ENCODE measurements at places on chromosomes 4 and X. TPM values are rescaled to one million over a fixed set of nuclear protein-coding genes. Genes with fewer than 3 reads are reported as not detected.

GRCh38 chr4:155802190-155802959, 43.6 kb downstream of the GUCY1B1 start:
- no peaks in the 10 kb centered on the region for H3K4me1 ChIP-seq
- DNase-seq: peak; percentile 2
- no peak overlapping the region for H3K27ac ChIP-seq
- no peak overlapping the region for H3K4me3 ChIP-seq

- H3K4me1 ChIP-seq: no peaks in the 10 kb centered on the region
- no peaks in the 10 kb centered on the region for H3K27me3 ChIP-seq
- H3K36me3 ChIP-seq: no peaks in the 10 kb centered on the region
- no peak overlapping the region for H3K27ac ChIP-seq
- DNase-seq: no peak
- H3K4me3 ChIP-seq: no peak overlapping the region
Measured at GRCh38 chr4:54445866-54446265, 211.9 kb upstream of the KIT start.

GRCh38 chr4:38989487-38989886, 42.7 kb downstream of the TMEM156 start:
- no peaks in the 10 kb centered on the region for H3K27me3 ChIP-seq
- H3K36me3 ChIP-seq: peaks cover 3% of the 10 kb centered on the region
- no peak for DNase-seq
- no peaks in the 10 kb centered on the region for H3K4me1 ChIP-seq

GRIA2 gene
- not detected for total RNA-seq

GRCh38 chr4:9969526-9970398, 51.5 kb downstream of the SLC2A9 start:
- no peak for DNase-seq
- no peak overlapping the region for H3K4me3 ChIP-seq
- 0 out of 2 replicates have a peak, but pooled peaks cover 4% of the 10 kb centered on the region for H3K27me3 ChIP-seq
- H3K4me1 ChIP-seq: no peaks in the 10 kb centered on the region
- no peaks in the 10 kb centered on the region for H3K36me3 ChIP-seq
- no peak overlapping the region for H3K27ac ChIP-seq

DNA sequence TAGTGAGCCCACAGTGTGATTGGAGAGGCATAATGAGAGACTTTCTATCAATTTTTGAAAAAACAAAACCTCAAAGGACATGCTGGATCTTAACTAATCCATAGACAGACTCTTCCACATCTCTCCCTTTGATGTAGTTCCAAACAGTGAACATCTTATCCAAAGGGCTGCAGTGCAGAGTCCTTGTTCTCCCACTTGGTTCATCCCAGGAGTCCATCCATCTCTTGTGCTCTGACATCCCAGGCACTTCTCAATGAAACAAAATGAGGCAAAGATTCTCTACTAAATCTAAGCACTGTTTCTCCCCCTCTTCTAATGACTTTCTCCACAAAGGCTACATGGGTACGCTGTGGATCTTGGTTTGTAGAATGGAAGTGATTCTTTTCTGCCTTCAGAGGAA, 8.3 kb downstream of the SHROOM3 start:
- H3K27me3 ChIP-seq: peaks cover 14% of the 10 kb centered on the region
- H3K36me3 ChIP-seq: no peaks in the 10 kb centered on the region
- H3K4me3 ChIP-seq: no peak overlapping the region
- no peak for DNase-seq
- H3K4me1 ChIP-seq: no peaks in the 10 kb centered on the region

GRCh38 chr4:166039822-166040221, 166.8 kb downstream of the TLL1 start:
- no peaks in the 10 kb centered on the region for H3K27me3 ChIP-seq
- no peak overlapping the region for H3K27ac ChIP-seq
- DNase-seq: no peak
- no peaks in the 10 kb centered on the region for H3K4me1 ChIP-seq
- no peaks in the 10 kb centered on the region for H3K36me3 ChIP-seq

GLA gene
- total RNA-seq: 56.5 TPM

GRCh38 chr4:88029556-88029955, 22.1 kb downstream of the PKD2 start:
- H3K4me1 ChIP-seq: no peaks in the 10 kb centered on the region
- H3K4me3 ChIP-seq: no peak overlapping the region
- H3K27ac ChIP-seq: no peak overlapping the region
- DNase-seq: no peak
- H3K36me3 ChIP-seq: no peaks in the 10 kb centered on the region
- no peaks in the 10 kb centered on the region for H3K27me3 ChIP-seq

DNA sequence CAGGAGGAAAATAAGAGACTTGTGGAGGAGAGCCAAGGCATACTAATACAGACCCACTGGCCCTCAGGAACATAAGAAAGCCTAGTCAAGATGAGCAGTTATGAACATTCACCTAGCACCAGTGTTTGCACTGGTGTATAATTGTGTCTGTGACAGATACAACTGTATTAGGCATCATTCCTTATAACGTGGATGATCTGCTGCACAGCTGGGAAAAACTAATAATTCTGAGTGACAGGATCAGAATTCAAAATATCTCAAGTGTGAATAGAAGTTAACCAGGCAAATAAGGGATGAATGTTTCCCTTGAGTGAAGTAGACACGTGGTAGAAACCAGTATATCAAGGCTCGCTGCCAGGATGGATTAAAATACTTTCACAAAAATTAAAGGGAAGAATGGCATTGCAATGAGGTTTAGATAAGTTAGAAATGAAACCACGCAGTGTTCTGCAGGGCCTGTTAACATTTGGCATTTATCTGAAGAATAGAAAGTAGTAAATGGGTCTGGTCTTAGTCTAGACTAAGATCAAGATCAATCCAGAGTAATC, 325.9 kb downstream of the EPHA5 start:
- no peak overlapping the region for H3K4me3 ChIP-seq
- no peaks in the 10 kb centered on the region for H3K4me1 ChIP-seq
- DNase-seq: no peak
- H3K27ac ChIP-seq: no peak overlapping the region

GPRASP1 gene
- 0.29 TPM for total RNA-seq

DNA sequence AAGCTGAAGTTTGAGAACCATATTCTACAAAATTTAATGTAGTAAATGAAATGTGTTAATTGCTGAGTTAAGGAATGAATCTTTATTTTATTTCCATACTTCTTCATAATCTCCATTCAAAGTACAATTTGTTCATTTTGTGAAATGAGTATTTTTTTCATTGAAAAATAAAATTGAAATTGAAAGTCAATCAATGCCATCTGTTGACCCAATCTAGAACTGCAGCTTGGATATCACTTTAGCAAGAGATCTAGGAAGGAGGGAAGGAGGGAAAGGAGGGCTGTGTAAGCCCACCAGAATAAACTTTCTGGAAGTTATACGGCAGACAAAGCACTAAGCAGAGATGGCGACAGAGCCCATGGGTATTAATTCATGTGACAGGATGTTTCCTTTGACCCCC, 128.4 kb downstream of the ZMAT1 start:
- H3K27me3 ChIP-seq: no peaks in the 10 kb centered on the region
- H3K27ac ChIP-seq: no peak overlapping the region
- no peak overlapping the region for H3K4me3 ChIP-seq
- H3K36me3 ChIP-seq: no peaks in the 10 kb centered on the region

PCYT1B gene
- 0.13 TPM for total RNA-seq

VCX3B gene
- 2.6 TPM for total RNA-seq

CHST7 gene
- 0.09 TPM for total RNA-seq

- H3K4me3 ChIP-seq: peak overlapping the region; percentile 30
- peak; percentile 92 for DNase-seq
- H3K27ac ChIP-seq: peak overlapping the region; percentile 54
- H3K4me1 ChIP-seq: peaks cover 21% of the 10 kb centered on the region
Measured at GRCh38 chr4:122700178-122700725, 32.3 kb upstream of the BBS12 start.

DNA sequence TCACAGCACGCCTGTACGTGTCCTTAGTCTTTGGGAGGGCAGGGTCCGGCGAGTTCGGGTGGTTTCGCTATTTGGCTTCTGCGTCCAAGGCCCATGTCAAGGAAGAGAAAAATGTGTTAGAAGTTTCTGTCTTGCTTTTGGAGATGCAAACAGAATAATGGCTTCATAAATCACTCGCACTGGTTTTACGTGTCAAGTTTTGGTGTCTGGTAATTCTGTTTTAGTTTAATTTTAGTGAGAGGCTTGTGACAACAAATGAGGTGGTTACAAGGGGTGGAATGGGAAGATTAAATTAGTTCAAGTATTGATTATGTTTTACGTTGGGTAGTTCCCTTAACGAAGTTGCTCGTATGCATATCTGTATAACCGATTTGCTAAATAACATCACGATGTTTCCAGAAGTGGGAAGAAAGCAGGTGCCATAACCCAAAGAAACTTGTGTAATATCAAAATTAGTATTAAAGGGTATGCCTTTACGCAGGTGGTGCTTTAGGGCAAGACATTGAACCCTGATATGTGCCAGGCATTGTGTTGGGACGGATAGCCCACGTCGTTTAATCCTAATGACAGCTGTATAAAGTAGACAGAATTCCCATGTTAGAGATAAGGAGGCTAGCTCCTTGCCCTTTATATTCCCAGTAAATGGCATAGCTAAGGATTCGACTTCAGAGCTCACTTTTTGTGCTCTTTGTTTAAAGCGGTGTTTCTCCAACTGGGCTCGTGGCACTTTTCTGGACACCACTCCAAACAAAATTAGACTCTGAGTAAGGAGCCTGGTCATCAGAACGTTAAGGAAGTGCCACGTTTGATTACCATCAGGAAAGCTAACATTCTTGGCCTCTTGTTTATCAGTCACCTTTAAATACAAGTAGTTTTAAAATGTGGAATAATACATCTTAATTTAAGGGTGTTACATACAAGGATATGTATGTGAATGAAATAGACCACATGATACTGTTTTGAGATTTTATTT, 843 bp downstream of the RPL34 start:
- peaks cover 56% of the 10 kb centered on the region for H3K36me3 ChIP-seq
- H3K27ac ChIP-seq: peak overlapping the region; percentile 93

HSD17B11 gene
- 59.4 TPM for total RNA-seq

DNA sequence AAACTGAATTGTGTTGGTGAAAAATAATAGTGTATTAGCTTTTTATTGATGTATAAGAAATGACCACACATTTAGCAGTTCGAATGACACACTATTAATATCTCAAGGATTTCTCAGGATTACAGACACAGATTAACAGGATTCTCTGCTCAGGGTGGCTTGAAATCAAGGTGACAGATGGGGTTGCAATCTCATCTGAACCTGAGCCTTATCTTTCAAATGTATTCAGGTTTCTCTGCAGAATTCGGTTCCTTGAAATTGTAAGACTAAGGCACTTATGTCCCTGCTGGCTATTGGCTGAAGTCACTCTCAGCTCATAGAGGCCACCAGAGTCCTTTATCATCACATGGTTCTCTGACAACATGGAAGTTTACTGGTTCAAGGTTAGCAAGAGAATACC, 1780.1 kb downstream of the ARAP2 start:
- no peaks in the 10 kb centered on the region for H3K27me3 ChIP-seq
- no peaks in the 10 kb centered on the region for H3K36me3 ChIP-seq
- no peak overlapping the region for H3K27ac ChIP-seq
- H3K4me1 ChIP-seq: no peaks in the 10 kb centered on the region
- H3K4me3 ChIP-seq: no peak overlapping the region

GRCh38 chr4:20589436-20589835, 110.8 kb upstream of the PACRGL start:
- H3K36me3 ChIP-seq: no peaks in the 10 kb centered on the region
- no peaks in the 10 kb centered on the region for H3K27me3 ChIP-seq
- DNase-seq: no peak
- H3K4me3 ChIP-seq: no peak overlapping the region
- no peaks in the 10 kb centered on the region for H3K4me1 ChIP-seq

DNA sequence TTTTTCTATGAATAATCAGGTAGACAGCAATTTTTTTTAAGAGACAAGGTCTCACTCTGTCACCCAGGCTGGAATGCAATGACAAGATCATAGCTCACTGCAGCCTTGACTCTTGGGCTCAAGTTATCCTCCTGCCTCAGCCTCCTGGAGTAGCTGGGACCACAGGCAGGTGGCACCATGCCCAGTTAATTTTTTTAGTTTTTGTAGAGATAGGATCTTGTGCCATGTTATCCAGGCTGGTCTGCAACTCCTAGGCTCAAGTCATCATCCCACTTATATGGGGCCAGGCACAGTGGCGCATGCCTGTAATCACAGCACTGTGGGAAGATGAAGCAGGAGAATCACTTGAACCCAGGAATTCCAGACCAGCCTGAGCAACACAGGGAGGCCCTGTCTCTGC, 26.8 kb downstream of the AFAP1 start:
- no peaks in the 10 kb centered on the region for H3K4me1 ChIP-seq
- H3K27me3 ChIP-seq: peaks cover 32% of the 10 kb centered on the region
- no peak overlapping the region for H3K4me3 ChIP-seq
- no peak for DNase-seq

GRCh38 chr4:133000012-133000411, 149.1 kb upstream of the PCDH10 start:
- H3K36me3 ChIP-seq: no peaks in the 10 kb centered on the region
- no peak overlapping the region for H3K27ac ChIP-seq
- no peak for DNase-seq
- H3K27me3 ChIP-seq: no peaks in the 10 kb centered on the region
- H3K4me1 ChIP-seq: no peaks in the 10 kb centered on the region

GRCh38 chr4:89755220-89755619, 81.7 kb downstream of the SNCA start:
- no peak overlapping the region for H3K27ac ChIP-seq
- H3K4me1 ChIP-seq: no peaks in the 10 kb centered on the region
- H3K27me3 ChIP-seq: no peaks in the 10 kb centered on the region
- no peak for DNase-seq
- H3K36me3 ChIP-seq: no peaks in the 10 kb centered on the region
- no peak overlapping the region for H3K4me3 ChIP-seq

DNA sequence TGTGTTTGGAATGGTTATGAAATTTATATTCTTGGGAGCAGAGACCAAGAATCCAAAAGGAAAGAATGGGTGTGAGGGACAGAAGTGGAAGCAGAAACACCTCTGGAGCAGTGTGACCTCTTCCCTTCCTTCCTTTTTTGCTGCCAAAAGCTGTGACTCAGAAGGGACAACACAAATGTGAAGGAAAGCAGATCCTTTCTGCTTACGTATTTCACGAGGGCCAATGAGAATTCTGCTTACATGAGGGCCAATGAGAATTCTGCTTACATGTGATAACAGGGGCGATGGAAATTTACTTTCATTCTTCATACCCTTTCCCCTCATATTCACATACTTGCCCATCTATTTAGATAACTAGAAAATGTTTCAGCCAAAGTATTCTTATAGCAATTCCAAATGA, 404.6 kb downstream of the PRDM5 start:
- no peak overlapping the region for H3K4me3 ChIP-seq
- DNase-seq: peak; percentile 6
- no peak overlapping the region for H3K27ac ChIP-seq
- no peaks in the 10 kb centered on the region for H3K4me1 ChIP-seq
- no peaks in the 10 kb centered on the region for H3K27me3 ChIP-seq

- no peak overlapping the region for H3K4me3 ChIP-seq
- no peaks in the 10 kb centered on the region for H3K36me3 ChIP-seq
- H3K4me1 ChIP-seq: no peaks in the 10 kb centered on the region
- no peak for DNase-seq
Measured at GRCh38 chr4:93814141-93814540, 14.4 kb upstream of the ATOH1 start.

DNA sequence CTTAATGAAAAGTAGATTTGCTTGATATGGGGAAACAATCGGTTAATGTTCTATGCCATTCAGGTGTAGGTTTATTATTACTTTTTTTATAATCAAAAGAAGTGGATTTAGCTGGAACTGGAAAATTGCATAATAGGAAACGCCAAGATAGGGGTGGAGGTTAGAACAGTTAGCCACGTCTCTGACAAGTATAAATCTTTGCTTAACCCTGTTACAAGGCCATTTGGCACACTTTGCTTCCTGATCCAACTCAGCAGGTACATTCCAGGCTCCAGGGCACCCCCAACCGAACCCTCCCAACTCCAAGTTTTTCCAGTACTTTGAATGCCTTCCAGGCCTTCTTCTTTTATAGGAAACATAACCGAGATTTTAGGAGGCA, 50.6 kb upstream of the ACSL4 start:
- no peaks in the 10 kb centered on the region for H3K36me3 ChIP-seq
- no peaks in the 10 kb centered on the region for H3K27me3 ChIP-seq
- no peak overlapping the region for H3K27ac ChIP-seq
- H3K4me3 ChIP-seq: no peak overlapping the region
- no peak for DNase-seq

CXCL13 gene
- total RNA-seq: not detected

Measured in K562 (cell line).